ENCODE measurements at places on chromosomes 12 and 14.
A peak's percentile ranks its signal among the peaks of the same experiment; 100 is the strongest.

DNA sequence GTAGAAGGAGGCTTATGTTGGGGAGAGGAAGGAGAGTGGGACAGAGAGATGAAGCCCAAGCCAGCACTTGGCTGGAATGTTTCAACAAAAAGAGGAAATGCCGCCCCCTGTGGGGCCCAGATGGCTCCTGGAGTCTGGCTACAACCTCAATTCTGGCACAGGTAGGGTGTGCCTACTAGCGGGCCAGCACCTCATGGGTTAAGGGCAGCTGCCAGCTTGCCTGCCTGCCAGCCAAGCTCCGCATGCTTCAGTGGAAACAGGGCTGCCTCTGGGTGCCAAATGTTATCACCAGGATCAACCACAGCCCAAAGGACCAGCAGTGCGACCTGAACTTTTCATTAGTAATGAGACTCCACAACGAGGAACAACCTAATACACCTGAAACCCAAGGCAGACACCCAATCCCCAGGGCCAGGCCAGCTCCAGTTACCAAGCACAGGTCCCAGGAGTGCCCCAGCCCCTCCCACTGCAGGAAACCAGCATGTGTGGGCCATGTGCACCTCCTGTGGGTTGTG, 11.3 kb downstream of the RAB15 start:
- no peak for DNase-seq

DNA sequence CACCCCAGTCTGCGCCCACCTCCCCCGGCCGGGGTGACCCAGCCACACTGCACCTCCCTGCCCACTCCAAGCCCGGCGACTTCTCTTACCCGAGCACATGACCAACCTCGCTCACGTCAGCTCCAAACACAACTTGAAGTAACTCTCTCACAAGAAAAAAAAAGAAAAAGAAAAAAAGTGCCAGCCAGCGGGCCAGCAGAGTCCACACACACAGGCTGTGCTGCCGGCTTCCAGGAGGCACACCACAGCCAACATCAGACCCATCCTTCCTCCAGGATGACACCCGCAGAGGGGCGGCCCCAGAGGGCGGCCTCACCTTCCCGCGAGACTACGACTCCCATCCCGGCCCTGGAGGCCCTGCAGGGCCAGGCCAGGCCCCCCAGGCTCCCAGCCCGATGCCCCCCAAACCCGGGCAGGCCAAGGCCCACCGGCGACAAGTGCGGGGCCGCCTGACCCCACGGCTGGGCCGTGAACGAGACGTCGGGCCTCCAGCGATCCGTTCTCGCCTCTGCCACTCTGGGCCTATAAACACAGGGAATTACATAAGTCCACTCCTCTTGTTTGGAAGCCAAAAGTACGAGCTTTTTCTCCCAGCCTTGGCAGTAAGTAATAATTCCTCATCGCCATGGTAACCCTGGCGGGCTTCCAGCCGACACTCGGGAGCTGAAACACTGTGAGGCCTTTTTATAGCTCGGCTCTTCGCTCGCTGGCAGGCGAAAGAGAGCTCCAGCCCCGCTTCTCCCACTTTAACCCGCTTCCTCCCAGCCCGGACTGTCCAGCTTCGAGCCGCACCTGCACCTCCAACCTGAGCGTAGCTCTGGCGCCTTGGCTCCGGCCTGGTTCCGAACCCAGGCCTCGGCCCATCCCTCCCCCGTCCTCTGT, 49.1 kb downstream of the NCOR2 start:
- peak; percentile 100 for DNase-seq

- no peak for DNase-seq
Observed at GRCh38 chr14:56004323-56004722, 113.9 kb upstream of the PELI2 start.

- DNase-seq, result peak; percentile 52
Observed at GRCh38 chr12:124428136-124428791, 133.4 kb downstream of the RFLNA start.

DNA sequence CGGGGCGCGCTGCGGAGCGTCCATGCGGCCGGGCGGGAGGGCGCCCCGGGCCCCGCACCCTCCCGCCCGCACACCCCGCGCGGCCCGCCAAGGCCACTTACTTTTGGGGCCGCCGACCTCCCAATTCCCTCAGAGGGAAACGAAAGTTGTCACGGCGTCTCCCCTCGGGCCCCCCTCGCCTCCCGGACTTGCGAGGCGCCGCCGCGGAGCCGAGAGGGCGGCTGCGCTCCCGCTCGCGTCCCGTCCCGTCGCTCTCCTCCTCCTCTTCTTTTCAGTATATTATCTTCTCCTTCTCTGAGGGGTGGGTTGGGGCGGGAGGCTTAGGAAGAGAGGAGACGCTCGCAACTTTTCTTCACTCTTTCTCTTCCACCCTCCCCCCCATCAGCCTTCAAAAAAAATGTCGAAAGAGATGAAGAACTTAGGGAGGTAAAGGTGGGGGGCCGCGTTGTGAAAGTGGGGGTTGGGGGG, 613 bp downstream of the DUSP16 start:
- peak; percentile 26 for DNase-seq

DNA sequence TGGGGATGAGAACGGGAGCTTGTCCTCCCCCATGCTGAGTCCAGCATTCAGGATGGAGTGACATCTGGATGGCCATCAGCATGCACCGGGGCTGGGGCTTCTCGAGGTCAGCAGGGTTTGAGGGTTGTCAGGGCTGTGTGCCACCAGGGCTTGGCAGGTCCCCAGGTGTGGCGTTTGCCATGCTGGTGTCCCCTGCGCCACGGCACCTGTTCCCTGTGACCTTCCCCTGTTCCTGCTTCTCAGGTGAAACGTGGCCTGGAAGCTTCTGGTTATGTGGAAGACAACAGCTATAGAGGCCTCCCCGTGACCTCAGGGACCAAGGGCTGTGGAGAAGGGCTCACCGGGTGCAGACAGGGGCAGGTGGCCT, 152.4 kb downstream of the KIF26A start:
- no peak for DNase-seq

DNA sequence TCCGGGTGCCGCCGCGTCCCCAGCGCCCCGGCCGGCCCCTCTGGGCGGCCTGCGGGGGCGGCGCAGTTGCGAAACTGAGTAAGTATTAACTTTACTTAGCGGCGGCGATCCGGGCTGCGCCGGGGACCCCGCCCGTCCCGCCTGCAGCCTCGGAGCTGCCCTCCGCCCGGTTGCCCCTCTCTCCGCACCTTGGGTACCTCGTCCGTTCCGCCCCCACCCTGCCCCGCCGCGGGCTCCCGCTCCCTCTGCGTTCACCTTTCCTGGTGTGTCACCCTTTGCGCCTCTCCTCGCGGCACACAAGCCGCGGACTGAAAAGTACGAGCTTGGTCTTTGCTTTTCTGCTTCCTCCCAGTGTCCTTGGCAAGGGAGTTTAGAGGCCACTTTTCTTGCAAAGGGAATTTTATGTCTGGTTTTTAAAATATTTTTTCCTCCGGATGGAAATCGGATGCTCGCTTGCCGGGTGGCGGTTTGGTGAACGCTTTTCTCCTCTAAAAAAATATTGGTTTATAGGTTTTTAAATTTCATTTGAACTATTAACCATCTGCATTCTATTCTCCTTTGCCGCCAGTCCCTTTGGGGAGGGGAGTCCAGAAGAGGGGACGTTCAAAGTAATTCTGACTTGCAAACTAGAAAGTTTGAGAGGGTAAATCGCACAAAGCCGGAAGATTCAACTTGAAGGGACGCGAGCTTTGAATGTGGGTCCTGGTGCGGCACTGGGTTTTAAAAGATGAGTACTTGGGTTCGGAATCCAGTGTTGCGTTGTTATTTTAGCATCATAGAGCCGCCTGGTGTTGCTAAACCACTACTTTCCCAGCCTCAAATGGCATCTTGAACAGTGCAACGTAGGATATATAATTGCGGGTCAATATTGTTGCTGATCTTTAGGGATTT, 834 bp downstream of the RASSF8 start:
- DNase-seq, result peak; percentile 88

GRCh38 chr14:84013424-84013823, 1516.5 kb upstream of the FLRT2 start:
- no peak for DNase-seq

- DNase-seq, result peak; percentile 23
Observed at GRCh38 chr14:32934073-32934880, 4.4 kb upstream of the NPAS3 start.

DNA sequence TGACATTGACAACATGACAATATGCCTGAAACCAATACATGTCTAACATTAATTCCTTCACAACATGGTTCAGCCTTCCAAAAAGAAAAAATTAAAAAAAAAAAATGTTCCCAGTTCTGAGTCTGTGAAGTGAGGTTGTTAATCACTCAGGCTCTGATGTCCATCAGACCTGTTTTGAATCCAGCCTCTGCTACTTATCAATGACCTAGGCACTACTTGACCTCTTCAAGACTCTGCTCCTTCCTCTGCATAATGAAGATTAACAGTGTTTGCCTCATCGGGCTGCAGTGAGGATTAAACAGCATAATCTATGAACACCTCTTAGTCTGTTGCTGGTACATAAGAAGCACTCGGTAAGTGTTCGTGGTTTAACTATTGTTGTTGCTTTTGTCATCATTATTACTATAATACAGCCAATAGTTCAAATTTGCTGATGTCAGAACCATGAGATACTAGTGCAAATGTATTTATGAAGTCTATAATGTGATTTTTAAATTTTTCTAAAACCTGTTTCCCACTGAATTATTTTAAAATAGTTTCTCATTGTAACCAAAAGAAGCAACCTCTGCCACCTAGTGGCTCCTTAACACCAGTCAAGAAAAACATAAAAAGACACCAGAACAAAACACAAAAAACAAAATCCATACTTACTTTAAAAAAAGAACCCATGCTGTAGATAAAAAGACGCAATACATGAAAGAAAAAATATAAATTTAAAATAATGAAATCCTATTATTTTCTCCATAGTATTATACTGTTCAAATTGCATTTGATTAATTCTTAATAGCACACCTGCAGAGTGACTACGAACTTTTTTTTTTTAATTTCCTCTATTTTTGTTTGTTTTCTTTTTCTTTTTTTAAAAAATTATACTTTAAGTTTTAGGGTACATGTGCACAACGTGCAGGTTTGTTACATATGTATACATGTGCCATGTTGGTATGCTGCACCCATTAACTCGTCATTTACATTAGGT, 20.3 kb upstream of the TMX1 start:
- peak; percentile 66 for DNase-seq

- DNase-seq, result no peak
Observed at GRCh38 chr12:501722-502447, 42.1 kb downstream of the B4GALNT3 start.

GRCh38 chr12:26297396-26298070, 102.2 kb downstream of the SSPN start:
- peak; percentile 15 for DNase-seq

GRCh38 chr12:27667540-27667939, 28.7 kb upstream of the REP15 start:
- peak; percentile 65 for DNase-seq

DNA sequence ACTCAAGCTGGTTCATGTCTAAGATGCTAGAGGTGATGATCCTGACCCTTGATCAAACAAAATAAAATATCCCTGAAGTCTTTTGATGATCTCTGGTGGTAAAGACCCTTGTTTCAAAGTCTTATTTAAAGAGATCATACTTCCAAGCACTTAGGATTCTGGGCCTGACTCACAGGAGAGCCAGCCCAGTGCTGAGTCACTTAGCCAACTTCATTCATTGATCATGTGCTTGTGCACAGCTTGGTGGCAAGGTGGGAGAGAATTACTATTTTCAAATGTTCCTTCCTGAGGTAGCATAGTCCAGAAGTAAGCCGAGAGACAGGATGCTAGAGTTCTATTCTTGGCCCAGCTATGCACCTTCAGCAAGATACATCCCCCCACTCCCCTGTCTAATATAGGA, 40.6 kb downstream of the SCN8A start:
- peak; percentile 29 for DNase-seq

DNA sequence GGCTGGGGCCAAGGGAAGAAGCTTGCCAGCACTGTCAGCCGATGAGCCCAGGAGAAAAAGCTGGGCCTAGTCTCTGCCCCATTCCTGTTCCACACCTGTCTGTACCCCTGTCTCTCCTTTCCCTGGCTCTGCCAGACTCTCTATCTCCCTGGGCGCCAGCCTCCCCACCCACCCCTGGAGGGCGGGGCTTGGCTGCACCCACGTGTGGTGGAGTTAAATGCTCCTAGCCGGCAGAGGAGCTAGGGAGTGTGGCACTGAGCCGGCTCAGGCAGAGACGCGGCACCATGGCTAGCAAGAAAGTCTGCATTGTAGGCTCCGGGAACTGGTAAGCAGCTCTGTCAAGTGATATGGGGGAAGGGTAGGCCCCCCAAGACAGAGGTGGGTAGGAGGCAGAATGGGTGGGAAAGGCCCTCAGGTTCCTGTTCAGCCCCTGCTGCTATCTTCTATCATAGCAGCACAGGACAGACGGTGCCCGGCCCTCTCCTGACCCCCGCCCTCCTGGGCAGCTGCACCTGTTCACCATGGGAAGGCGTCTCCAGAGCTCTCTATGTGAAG, at the start of gene GPD1:
Gene GPD1, plus strand, starts transcription at position 242 of the 555 bp plus-strand sequence. Its CDS starts 43 bp downstream, at position 285.
- DNase-seq, result peak; percentile 38

DNA sequence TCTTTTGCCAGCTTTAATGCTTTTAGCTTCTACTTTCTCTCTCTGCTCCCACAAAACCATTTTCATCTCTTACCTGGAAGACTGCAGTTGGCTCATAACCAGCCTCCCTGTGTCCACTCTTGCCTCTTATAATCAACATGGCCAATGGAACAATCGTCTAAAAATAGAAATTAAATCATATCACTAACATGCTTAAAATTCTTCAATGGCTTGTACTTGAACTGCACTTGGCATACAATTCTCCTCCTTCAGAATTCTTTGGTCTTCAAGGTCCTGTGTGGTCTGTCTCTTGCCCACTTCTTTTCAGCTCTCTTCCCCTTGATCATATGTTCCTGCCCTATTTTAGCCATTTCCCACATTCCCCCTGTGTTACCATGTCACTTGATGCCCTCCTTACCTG, 342.2 kb downstream of the ATP23 start:
- DNase-seq, result no peak

DNA sequence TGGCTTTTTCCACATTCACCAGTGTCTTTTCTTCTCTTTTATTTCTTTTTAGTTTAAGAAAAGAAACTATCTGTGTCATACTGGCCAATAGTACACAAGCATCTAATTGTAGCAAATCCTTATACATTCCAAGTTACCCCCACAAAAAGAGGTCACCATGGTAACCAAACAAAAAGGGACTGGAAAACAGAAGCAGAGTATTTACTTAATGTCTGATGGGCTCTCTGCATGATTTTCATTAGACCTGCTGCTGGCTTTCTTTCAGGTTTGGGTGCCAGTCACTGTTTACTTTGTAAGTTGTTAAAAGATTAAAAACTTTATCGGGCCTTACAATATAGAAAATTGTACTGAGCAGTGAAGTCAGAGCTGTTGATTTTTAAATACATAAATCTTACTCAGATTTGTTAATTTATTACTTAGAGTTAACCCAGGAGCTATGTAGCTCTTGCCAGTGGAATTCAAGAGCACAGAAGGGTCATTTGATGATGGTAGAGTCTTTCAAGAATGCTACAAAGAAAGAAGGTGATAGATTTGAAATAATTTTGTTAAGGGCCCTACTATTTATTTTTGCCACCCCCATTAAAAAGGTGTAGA, 123.9 kb downstream of the BRMS1L start:
- DNase-seq, result peak; percentile 8

DNA sequence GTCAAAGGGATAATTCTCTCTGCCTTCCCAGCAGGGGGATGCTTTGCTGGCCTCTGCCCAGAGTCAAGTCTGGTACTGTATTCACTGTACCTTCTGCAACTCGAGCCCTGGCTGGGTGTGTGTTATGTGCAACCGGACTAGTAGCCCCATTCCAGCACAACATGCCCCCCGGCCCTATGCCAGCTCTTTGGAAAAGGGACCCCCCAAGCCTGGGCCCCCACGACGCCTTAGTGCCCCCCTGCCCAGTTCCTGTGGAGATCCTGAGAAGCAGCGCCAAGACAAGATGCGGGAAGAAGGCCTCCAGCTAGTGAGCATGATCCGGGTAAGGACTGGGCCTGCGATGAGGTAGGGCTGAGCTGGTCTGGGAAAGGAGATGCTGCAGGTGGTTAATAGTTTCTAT, 3.3 kb downstream of the RNF31 start:
- DNase-seq, result no peak

- no peak for DNase-seq
Observed at GRCh38 chr12:26118308-26118707, 6.5 kb downstream of the BHLHE41 start.

Measured in fibroblast of pulmonary artery (primary cell).